ENCODE measurements at places on chromosomes 5 and 9.

DNA sequence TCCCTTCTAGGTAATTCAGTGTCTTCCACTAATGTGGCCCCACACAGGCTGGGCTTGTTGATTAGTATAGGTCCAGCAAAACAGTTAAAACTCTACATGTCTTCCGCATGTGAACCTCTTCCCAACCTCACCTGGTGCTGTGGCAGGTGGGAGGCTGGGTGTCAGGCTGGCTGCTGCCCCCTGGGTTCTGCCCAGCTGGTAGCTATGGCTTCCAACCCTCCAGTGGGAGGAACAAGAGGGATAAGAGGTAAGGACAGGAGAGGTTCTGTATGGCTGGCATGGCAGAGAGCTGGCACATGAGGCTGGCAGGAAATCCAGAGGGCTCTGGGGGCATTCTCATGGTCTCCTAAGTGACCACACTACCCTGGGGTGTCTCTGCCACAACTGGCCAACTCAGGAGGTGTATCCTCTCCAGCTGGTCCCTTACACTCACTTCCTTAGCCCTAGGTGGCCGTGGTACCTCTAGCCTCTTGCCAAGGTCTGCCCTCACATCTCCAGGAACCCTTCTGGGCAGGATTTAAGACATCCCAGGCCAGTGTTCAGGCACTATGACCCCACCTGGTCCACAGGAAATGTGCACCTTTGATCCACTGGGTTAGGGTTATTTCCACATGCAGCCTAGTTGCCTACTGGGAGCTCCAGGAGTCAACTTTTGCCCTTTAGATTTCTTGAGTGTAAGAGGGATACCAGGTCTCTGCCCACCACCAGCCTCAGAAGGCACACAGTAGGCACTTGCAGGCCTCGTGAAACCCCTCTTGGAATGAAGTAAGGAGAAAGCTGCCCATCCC is 41.7 kb downstream of the AHRR start:
- H3K36me3 ChIP-seq = no peaks in the 10 kb centered on the region
- H3K4me3 ChIP-seq = no peak overlapping the region
- no peaks in the 10 kb centered on the region for H3K27me3 ChIP-seq
- H3K27ac ChIP-seq = no peak overlapping the region
- H3K4me1 ChIP-seq = peaks cover 3% of the 10 kb centered on the region

- H3K4me1 ChIP-seq = peaks cover 17% of the 10 kb centered on the region
- H3K27ac ChIP-seq = no peak overlapping the region
- H3K4me3 ChIP-seq = no peak overlapping the region
- peaks cover 9% of the 10 kb centered on the region for H3K27me3 ChIP-seq
- H3K36me3 ChIP-seq = no peaks in the 10 kb centered on the region
- DNase-seq = no peak
Measured at GRCh38 chr5:159734366-159734765, 181.9 kb upstream of the ADRA1B start.

DNA sequence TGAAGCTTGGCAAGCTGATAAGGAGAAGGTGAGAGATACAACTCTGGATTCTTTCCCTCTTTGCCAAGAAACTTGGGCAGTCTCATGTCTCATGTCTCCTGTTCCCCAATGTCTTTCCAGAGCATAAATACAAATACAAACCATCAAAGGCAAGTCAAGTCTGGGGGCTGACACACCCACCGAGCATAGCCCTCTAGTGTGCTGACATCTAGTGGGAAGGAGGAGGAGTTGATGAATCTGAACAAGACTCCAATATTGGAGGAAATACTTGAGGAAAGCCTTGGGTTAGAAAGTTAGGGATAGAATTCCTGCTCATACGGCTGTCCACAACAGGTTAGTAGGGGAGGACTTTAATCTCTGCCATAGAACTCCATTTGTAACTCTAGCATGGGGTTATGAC is 8.6 kb downstream of the MLANA start:
- no peak overlapping the region for H3K4me3 ChIP-seq
- no peak for DNase-seq
- no peaks in the 10 kb centered on the region for H3K4me1 ChIP-seq
- peaks cover 12% of the 10 kb centered on the region for H3K36me3 ChIP-seq
- no peaks in the 10 kb centered on the region for H3K27me3 ChIP-seq
- no peak overlapping the region for H3K27ac ChIP-seq

- H3K36me3 ChIP-seq = peaks cover 14% of the 10 kb centered on the region
- peak overlapping the region; percentile 89 for H3K4me3 ChIP-seq
- H3K27ac ChIP-seq = no peak overlapping the region
- peaks cover 16% of the 10 kb centered on the region for H3K4me1 ChIP-seq
Measured at GRCh38 chr9:92292338-92293074, 991 bp downstream of the IARS1 start.

DNA sequence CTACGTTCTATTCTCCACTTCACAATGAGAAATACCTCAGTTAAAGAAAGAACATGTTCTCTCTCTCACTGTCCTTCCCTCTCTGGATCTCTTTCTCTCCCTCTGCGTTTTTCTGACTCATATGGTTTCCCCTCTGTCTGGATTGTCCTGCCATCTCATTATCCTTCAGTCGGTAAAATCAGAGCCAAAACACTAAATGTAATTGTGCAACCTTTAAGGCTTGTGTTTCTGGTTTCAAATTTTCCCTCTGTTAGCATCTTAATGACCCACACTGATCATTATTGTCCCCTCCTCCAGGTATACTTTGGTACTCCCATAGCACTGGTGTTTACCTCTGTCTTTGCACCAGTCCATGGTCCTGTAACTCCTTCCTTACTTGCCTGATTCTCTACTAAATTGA is 509.4 kb upstream of the C9orf72 start:
- H3K36me3 ChIP-seq = no peaks in the 10 kb centered on the region
- DNase-seq = no peak
- no peak overlapping the region for H3K27ac ChIP-seq
- H3K4me3 ChIP-seq = no peak overlapping the region
- no peaks in the 10 kb centered on the region for H3K27me3 ChIP-seq

DNA sequence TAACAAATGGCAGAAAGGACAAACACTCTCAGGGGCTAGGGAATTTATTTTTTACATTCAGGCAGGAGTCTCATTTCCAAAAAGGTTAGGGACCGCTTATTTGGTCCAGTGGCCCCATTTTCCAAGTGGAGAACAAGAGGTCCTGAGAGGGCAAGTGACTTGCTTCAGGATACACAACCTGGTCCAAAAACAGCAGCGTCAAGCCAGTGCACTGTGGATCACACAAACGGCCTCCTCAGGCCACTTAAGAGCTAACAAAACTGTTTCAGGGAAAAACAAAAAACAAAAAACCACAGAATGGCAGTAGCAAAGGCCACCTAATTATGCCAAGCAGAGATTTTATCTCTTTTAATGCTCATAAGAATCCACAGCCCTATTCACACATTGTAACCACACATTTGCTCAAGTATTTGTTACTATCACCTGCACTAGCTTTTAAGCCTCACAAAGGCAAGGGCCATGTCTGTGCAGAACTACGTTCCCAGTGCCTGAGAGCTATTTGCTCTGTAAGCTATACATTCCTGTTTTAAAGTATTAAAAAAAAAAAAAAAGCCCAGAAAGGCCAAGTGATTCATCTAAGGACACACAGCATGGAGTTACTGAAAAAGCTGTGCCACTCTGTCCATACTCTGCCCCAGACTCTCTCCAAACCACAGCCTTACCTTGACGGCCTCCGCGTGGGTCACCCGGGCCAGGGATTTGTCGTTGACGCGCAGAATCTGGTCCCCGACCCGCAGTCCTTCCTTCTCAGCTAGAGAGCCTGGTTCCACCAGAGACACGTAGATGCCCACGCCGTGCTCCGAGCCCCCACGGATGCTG is 1.5 kb downstream of the WHRN start:
- peaks cover 33% of the 10 kb centered on the region for H3K4me1 ChIP-seq
- no peak overlapping the region for H3K27ac ChIP-seq
- H3K27me3 ChIP-seq = peaks cover 25% of the 10 kb centered on the region
- H3K36me3 ChIP-seq = no peaks in the 10 kb centered on the region
- DNase-seq = peak; percentile 54

- no peaks in the 10 kb centered on the region for H3K4me1 ChIP-seq
- no peaks in the 10 kb centered on the region for H3K27me3 ChIP-seq
- peaks cover 10% of the 10 kb centered on the region for H3K36me3 ChIP-seq
Measured at GRCh38 chr9:125536776-125537175, 170.2 kb downstream of the MAPKAP1 start.

Measured in natural killer cell (primary cell).